Stimulated activated CD4-positive, alpha-beta T cell treated with anti-CD3 and anti-CD28 coated beads, Interleukin-4, amount 100 ng/mL, for 1 hour (primary cell): ENCODE measurements at places on chromosomes 16 and 17.
A peak's percentile ranks its signal among the peaks of the same experiment; 100 is the strongest.

DNA sequence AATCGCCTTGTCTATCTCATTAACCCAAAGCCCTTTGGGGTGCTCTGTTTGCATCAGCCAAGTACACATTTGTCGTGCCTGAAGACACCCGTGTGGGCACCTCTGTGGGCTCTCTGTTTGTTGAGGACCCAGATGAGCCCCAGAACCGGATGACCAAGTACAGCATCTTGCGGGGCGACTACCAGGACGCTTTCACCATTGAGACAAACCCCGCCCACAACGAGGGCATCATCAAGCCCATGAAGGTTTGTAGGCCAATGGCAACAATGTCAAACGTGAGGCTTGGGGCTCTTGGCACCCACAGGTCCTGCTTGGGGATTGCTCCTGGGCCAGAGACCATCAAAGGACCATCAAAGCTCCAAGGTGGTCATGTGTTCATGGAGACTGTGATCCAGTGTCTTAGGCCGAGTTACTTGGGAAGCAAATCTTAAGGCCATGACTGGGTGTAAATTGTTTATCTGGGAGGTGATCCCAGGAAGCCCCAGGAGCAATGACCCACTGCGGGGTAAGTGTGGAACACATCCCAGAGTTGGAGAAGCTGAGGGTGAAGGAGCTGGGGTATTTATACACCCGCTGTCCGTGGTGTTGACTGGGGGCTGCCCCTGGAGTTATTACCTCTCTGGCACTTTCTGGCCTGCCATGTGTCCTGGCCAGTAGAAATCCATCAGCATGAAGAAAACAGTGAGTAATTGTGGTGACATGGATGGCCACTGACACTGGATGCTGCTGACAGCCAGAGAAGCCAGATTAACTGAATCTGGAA, 24.0 kb downstream of the CDH5 start:
- no peak for DNase-seq

GRCh38 chr16:81623365-81624102, 155.6 kb upstream of the PLCG2 start:
- DNase-seq: peak; percentile 47

GRCh38 chr16:53523126-53523804, 20.3 kb upstream of the AKTIP start:
- DNase-seq: no peak

- no peak for DNase-seq
These were observed 37.6 kb upstream of the DHRS7B start for GRCh38 chr17:21089145-21089544.

GRCh38 chr17:75238684-75239191, 22.7 kb downstream of the GGA3 start:
- DNase-seq: peak; percentile 67

DNA sequence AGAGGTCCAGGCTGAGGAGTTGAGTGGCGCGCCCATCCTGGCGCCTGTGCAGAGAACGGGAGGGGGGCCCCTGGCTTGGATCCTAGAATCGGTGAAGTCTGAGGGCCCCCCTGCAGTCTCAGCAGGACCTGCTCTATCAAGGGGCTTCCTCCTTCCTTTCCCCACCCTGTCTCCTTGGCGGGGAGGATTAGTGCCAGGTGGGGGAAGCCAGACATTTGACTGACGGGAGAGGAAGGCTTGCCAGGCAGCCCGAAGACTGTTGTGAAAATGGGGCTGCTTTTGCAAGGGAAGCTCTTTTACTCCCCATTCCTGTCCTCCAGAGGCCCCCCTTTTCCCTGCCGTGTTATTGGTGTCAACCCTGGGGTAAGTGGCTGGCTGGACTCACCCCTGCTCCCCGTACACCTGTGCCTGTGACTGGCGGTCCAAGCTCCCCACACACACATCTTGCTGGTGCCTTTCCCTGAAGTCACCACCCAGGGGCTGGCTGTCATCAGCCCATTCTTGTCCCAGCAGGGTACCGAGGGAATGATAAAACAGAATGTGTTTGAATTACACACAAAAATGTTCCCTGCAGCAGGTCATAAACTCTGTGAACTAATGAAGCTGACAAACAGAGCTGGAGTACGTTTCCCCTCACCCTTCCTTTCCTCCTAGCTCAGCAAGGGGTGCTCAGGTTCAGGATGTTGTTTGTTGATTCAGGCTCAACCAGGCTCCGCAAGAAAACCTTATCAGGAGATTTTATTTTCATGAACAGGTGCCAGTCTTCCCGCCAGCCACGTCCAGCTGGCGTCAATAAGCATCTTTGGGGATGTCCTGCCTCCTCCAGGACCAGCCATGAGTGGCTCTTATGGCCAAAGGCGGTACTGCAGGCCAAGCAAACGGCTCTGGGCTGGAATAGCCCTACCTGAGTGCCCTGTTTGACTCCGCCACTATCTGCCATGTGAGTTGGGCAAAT, 4.4 kb upstream of the ARMC7 start:
- DNase-seq: no peak

GRCh38 chr17:40450175-40450574, 6.9 kb downstream of the IGFBP4 start:
- peak; percentile 40 for DNase-seq

GRCh38 chr17:61757168-61757567, 106.2 kb downstream of the BRIP1 start:
- DNase-seq: no peak

- peak; percentile 10 for DNase-seq
These were observed 438 bp downstream of the RTN4RL1 start for GRCh38 chr17:2024572-2025219.

GRCh38 chr17:18951941-18952842, at the start of gene SLC5A10:
Gene SLC5A10, plus strand, starts transcription at chr17:18952165. Its CDS starts 41 bp downstream, at chr17:18952206.
- no peak for DNase-seq

- no peak for DNase-seq
These were observed 31.9 kb downstream of the TENT4B start for GRCh38 chr16:50185005-50185505.

DNA sequence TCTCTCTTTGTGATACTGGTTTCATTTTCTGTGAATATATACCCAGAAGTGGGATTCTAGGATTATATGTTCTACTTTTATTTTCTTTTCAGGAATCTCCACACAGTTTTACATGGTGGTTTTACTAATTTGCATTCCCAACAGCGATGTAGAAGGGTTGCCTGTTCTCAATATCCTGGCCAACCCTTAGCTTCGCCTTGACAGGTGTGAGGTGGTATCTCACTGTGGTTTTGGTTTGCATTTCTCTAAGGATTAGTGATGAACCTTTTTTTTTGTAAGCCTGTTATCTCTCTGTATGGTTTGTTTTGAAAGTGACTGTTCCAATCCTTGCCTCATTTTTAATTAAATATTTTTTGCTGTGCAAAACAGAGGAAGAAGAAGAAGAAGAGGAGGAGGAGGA, 937.7 kb downstream of the CDH8 start:
- DNase-seq: no peak

GRCh38 chr17:67360880-67361279, 5.5 kb downstream of the PSMD12 start:
- no peak for DNase-seq

DNA sequence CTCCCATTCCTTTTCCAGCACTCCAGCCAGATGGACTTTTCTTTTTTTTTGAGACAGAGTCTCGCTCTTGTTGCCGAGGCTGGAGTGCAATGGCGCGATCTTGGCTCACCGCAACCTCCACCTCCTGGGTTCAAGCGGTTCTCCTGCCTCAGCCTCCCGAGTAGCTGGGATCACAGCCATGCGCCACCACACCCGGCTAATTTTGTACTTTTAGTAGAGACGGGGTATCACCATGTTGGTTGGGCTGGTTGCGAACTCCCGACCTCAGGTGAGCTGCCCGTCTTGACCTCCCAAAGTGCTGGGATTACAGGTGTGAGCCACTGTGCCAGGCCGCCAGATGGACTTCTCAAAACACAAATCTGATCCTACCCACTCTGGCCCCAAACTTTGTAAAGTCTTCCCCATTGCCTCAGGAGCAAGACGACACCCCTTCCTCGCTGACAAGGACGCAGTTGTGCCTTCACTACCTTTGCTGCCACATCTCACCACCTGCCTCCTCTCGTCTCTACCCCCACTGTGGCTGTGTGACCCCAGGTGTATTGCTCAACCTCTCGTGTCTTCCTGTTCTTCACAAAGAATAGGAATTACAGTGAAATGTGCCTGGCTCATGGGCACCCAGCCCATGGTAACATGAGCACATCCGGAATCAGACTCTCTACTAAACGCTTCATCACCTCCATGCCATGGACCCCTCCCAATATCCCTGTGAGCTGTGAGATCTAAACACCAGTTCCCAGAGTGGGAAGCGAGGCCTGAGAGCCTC, 3.7 kb upstream of the BANP start:
- DNase-seq: no peak

DNA sequence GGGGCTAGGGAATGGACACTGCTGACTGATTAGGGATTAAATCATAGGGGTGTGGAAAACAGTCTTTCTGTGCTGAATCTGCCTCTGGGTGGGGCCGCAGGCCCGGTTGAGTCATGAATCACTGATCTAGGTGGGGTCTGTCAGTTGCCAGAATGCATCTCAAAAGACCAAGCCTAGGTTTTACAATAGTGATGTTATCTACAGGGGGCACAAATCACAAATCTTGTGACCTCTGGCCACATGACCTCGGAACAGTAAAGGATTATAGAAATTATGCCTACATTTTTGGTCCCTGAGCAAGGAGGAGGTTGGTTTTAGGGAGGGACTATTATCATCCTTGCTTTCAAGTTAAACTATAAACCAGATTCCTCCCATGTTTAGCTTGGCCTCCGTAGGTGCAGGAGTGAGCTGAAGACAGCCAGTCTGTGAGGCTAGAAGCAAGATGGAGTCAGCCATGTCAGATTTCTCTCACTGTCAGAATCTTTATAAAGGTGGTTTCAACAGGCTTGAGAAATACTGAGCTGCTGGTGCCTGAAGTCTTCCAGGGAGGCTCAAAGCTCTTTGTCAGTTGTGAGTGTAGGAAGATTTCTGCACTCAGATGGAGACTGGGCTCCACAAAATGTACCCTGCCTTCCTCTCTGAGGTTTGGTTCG, 12.9 kb downstream of the GNGT2 start:
- DNase-seq: no peak

- no peak for DNase-seq
These were observed 16.4 kb downstream of the CDYL2 start for GRCh38 chr16:80788027-80788426.

GRCh38 chr16:63050391-63050790, 1014.2 kb upstream of the CDH8 start:
- no peak for DNase-seq

- DNase-seq: no peak
These were observed 91.1 kb downstream of the SMG6 start for GRCh38 chr17:2212400-2212981.

DNA sequence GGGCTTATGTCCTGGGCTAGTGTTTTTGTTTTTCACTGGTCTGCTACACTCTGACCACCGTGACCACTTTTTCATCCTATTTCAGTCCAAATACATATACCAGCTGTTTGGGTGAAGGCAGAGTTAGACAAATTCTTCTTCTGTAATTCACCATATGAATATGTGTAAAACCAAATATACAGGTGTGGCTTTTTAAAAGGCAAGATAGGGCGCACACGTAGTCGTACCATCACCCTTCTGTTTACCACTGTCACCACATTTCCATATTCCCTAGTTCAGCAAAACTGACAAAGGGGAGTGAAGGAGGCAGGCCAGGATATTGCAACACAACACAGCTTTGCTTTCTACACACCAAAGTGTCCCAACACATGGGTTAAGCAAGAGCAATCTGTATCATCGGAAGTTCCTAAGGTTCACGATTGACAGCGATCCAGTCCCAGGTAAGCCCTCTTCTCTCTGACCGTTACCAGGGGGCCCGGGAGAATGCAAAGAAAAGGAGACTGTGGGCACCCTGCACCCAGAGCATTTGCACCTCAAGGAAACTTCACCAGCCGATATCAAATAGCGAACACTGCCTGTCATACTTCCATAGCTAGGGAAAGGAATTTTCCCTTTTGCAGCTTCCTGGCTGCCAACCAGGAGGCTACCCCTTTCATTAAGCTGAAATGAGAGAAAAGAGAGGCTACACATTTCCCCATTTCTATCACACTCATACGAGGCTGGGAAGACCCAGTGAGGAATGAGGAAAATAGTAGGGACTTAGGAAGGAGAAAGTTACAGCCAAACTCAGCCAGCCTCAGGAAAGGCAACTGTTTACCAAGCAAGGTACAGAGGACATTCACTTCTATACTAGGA, 23.1 kb downstream of the CREBBP start:
- DNase-seq: no peak

- DNase-seq: no peak
These were observed 26.0 kb downstream of the TMEM238L start for GRCh38 chr17:10777890-10778289.

- DNase-seq: no peak
These were observed 11.5 kb downstream of the SMG6 start for GRCh38 chr17:2292100-2292499.

- DNase-seq: no peak
These were observed 169.6 kb downstream of the XYLT1 start for GRCh38 chr16:17301184-17301583.

- no peak for DNase-seq
These were observed 455.8 kb upstream of the MAF start for GRCh38 chr16:80056324-80056723.

DNA sequence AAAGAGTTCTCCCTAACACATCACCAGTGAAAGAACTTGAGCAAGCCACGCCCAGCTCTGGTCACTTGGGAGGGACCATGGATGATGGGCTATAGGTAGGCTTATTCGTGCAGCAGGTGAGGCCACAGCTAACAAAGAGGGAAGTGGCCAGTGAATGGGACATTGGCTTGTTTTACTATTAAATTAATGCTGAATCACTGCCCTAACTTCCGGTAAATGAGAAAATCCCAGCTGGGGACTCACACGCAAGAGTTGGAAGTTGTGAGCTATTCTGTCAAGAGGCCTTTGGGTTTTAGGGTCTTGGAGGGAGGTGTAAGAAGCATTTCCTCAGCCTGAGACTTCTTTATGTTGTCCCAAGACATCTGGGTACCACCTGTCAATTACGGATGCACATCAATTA, 315.3 kb downstream of the XYLT1 start:
- no peak for DNase-seq

GRCh38 chr16:48487287-48487686, 102.1 kb upstream of the SIAH1 start:
- no peak for DNase-seq

GRCh38 chr16:54774768-54775167, 155.9 kb upstream of the IRX5 start:
- no peak for DNase-seq

DNA sequence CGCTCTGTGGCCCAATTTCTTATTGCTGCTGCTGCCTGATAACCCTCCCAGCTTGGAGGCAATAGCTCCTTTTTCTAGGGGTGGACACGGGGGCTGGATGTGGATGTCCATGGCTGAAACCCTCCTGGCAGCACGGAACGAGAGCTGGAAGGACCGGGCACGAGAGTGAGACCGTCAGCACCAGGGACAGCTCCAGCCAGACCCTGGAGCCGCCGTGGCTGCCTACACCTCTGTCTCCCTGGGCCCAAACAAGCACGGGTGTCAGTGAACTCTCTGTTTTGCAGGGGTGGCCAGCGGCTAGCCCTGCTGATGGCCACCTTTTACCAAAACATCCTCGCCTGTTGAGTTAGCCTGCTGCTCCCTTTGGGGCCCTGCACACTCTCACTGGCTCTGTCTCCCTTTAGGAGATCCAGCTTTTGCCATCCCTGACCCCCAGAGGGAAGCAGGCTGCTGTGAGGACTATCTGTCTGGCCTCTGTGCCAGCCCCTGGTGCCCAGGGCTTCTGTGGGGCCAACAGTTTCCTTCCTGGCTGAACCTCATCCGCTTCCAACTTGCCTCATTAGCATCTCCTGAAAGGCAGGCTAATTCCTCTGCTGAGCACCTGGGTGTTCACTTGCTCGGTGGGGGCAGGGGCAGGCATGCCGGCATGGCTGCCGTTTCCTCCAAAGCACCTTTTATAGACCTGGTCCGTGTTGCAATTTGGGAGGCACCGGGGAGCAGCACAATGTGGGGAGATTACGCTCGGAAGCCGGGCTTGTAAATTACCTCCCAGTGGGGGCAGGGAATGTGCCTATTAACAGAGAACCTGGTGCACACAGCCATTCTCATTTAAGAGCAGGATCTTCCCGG, 118.1 kb downstream of the ENGASE start:
- DNase-seq: peak; percentile 22
